ENCODE measurements at places on chromosomes 5 and 9.

- peak; percentile 53 for DNase-seq
These were observed 312.2 kb downstream of the SEMA5A start for GRCh38 chr5:9233712-9234111.

GRCh38 chr9:3514786-3515185 lies 11.0 kb downstream of the RFX3 start:
- no peak for DNase-seq

DNA sequence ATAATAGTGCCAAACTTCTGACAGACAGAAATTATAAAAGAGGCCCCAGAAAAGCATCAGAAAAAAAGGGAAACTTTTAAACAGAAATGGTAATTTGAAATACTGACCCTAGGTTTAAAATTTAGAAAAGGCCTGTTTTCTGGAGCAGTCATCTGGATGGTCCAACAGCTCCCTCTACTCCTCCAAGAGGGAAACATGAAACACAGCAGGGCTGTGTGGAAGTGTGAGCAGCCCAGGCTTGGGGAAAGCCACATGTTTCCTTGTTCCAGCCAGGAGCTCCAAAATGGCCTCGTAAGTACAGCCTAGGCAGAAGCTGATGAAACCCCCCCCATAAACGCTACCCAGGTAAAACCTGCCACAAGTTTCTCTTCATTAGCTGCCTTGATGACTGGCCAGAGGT lies 499.3 kb upstream of the ADAMTS16 start:
- peak; percentile 48 for DNase-seq

DNA sequence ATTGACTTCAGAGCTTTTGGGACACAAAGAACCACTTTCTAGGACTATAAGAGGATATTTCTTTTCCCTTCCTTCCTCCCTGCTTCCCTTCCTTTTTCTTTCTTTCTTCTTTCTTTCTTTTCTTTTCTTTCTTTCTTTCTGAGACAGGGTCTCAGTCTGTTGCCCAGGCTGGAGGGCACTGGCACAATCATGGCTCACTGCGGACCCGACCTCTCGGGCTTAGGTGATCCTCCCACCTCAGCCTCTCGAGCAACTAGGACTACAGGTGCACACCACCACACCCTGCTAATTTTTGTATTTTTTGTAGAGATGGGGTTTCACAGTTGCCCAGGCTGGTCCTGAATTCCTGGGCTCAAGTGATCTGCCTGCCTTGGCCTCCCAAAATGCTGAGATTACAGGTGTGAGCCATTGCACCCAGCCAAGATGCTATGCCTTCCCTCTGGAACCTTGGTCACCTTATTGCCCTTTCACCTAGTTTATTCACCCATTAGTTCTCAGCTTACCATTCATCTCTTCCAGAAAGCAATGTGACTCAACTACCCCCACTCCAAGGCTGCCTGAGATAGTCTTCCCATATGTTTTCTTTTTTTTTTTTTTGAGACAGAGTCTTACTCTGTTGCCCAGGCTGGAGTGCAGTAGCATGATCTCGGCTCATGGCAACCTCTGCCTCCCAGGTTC lies 10.1 kb downstream of the PLIN2 start:
- no peak for DNase-seq

DNA sequence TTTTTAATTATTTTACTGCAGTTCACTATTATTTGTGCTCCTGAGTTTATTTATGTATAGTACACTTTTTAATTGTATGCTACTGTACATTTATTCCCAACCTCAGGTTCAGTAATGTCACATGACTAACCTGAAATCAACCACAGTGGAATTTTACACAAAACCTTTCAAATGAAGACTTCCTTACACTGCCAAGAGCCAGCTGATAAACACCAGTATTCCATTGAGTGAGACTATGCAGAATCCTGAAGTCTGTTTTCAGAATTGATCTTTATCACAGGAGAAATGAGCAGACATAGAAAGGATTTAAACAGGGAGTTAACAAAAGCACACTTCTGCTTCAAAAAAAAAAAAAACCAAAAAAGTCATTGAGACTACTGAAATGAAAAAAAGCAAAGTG lies 219.5 kb downstream of the PRR16 start:
- peak; percentile 33 for DNase-seq

Measured in fibroblast of the aortic adventitia (primary cell).